H9 (cell line): ENCODE measurements at places on chromosomes 3 and 15. TPM values are rescaled to one million over a fixed set of nuclear protein-coding genes. Genes with fewer than 3 reads are reported as not detected.

- no peak overlapping the region for H3K27ac ChIP-seq
- peak; percentile 87 for DNase-seq
- no peaks in the 10 kb centered on the region for H3K36me3 ChIP-seq
- no peaks in the 10 kb centered on the region for H3K27me3 ChIP-seq
- H3K4me3 ChIP-seq = no peak overlapping the region
Measured at GRCh38 chr3:17841190-17841828, 98.9 kb upstream of the TBC1D5 start.

The GOLGA8G gene
- total RNA-seq = not detected in 2 replicates

- peak; percentile 12 for DNase-seq
- no peak overlapping the region for H3K4me3 ChIP-seq
- no peaks in the 10 kb centered on the region for H3K4me1 ChIP-seq
- no peaks in the 10 kb centered on the region for H3K36me3 ChIP-seq
- H3K27ac ChIP-seq = no peak overlapping the region
- no peaks in the 10 kb centered on the region for H3K27me3 ChIP-seq
Measured at GRCh38 chr3:14915636-14916222, 31.7 kb upstream of the NR2C2 start.

DNA sequence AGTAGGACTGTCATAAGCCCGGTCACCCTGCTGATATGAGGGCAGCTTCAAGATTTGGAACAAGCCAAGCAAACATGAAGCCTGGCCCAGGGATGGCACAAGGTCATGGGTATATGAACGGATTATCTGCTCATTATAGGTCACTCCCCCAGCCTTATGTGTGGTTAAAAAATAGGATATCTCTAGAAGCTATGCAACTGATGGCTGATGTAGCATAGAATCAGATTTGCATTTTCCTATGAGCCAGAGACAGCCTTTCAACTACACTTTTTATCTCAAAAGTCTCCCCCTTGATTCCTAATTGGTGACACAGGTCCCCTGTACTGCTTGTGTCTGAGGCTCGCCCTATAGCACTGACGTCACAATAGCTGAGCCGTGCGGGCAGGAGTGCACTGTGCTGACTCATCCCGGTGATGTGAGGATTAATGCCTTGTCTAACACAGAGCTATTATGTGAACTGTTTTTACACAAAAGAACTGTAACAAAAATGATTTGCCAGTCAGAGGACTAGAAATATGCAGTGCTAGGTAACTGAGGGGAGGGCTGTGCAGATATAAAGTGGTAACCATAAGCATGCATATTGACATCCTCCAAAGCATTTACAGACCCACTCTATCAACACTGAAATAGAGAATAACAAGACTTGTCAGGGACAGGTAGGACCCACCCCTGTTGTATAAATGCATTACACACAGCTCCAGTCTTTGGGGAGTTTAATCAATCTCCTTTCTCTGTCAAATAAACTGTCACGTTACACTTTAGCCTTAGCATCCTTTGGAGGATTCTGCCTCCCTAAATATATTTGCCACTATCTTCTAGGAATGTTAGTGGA is 204.9 kb downstream of the TIGIT start:
- no peak for DNase-seq
- no peaks in the 10 kb centered on the region for H3K4me1 ChIP-seq
- H3K27ac ChIP-seq = no peak overlapping the region
- H3K4me3 ChIP-seq = no peak overlapping the region

DNA sequence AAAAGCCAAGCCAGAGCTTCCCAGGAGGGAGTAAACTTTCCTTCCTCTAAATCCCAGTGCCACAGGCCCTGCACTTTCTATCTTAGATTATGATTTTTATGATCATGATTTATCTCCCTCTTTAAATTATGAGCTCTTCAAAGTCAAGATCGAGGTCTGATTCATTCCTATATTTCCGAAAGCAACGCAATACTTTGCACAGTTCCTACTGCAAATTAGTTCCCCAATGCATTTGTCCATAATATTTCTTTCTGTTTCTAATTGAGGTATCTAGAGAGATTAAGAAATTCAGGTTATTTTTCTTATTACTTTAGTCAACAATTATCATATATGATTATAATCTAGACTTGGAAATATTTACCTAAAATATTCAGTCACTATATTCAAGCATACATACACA is 173.1 kb upstream of the LPP start:
- H3K4me3 ChIP-seq = no peak overlapping the region
- H3K4me1 ChIP-seq = 0 out of 2 replicates have a peak, but pooled peaks cover 2% of the 10 kb centered on the region
- H3K27ac ChIP-seq = no peak overlapping the region
- DNase-seq = no peak

- H3K27ac ChIP-seq = no peak overlapping the region
- H3K4me1 ChIP-seq = no peaks in the 10 kb centered on the region
- peak; percentile 27 for DNase-seq
- H3K36me3 ChIP-seq = no peaks in the 10 kb centered on the region
- H3K4me3 ChIP-seq = no peak overlapping the region
Measured at GRCh38 chr3:13890377-13891016, 10.6 kb upstream of the WNT7A start.

- H3K4me3 ChIP-seq = no peak overlapping the region
- no peak for DNase-seq
- peaks cover 3% of the 10 kb centered on the region for H3K36me3 ChIP-seq
- no peaks in the 10 kb centered on the region for H3K27me3 ChIP-seq
- no peaks in the 10 kb centered on the region for H3K4me1 ChIP-seq
- H3K27ac ChIP-seq = no peak overlapping the region
Measured at GRCh38 chr15:64558460-64559179, 98.2 kb downstream of the ZNF609 start.

DNA sequence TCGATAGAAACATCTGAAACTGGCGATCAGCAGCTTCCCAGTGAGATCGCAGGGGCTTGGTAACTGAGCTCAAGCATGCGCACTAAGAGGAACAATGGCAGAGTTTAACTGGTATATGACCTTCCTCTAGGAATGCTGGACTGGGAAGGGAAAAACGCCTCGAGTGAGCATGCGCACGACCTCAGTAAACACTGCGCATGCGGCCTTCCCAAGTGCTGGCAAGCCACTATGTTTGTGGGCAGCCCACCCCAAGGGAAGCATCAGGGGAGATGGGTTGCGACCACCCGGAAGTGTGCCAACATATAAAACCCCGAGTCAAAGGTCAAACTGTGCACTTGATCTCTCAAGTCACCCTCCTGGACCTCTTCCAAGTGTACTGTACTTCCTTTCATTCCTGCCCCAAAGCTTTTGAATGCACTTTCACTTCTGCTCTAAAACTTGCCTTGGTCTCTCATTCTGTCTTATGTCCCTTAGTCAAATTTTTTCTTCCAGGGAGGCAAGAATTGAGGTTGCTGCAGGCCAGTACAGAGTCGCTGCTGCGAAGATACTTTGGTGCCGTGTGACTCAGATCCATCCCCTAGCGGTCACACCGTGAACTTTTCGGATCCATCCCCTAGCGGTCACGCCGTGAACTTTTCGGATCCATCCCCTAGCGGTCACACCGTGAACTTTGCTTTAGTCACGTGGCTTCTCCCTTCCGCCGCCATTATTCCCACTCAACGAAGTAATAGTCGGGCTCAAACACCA is 243.3 kb downstream of the FAM43A start:
- no peaks in the 10 kb centered on the region for H3K27me3 ChIP-seq
- H3K4me3 ChIP-seq = no peak overlapping the region
- DNase-seq = peak; percentile 79
- no peak overlapping the region for H3K27ac ChIP-seq

DNA sequence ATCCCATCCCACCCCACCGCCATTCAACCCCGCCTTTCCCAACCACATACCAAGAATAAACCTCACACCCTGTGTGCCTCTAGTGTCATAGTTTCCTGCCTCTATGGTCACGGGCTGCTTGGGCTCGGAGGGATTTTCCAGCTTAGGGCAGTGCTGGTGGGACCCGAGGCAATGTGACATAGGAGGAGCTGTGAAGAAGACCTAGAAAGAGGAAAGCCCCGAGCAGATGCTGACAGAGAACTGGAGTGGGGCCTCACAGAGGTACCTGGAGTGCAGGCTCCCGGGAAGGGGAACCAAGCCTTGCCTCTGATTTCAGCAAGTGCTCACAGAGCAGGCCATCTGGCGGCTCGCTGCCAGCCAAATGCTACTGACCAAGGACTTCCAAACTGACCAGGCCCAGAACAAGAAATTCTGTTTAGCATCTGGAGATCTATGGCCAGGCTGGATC is 27.5 kb downstream of the BHLHE40 start:
- no peak overlapping the region for H3K4me3 ChIP-seq
- H3K27me3 ChIP-seq = no peaks in the 10 kb centered on the region
- no peak for DNase-seq
- no peaks in the 10 kb centered on the region for H3K4me1 ChIP-seq
- H3K36me3 ChIP-seq = no peaks in the 10 kb centered on the region
- no peak overlapping the region for H3K27ac ChIP-seq

GRCh38 chr3:60182697-60183096 is 1068.6 kb downstream of the FHIT start:
- no peak overlapping the region; the same call in 2 of the 3 replicates for H3K4me3 ChIP-seq
- no peak for DNase-seq
- no peaks in the 10 kb centered on the region for H3K36me3 ChIP-seq
- peaks cover 8% of the 10 kb centered on the region; the same call in 1 of the 2 replicates for H3K4me1 ChIP-seq

The OIP5 gene
- total RNA-seq = 30.9 and 33.3 TPM in 2 replicates

GRCh38 chr3:183381179-183381578 is 47.2 kb downstream of the MCF2L2 start:
- no peak overlapping the region for H3K27ac ChIP-seq
- H3K4me3 ChIP-seq = no peak overlapping the region
- no peaks in the 10 kb centered on the region; the same call in 2 of the 3 replicates for H3K36me3 ChIP-seq
- H3K4me1 ChIP-seq = no peaks in the 10 kb centered on the region

DNA sequence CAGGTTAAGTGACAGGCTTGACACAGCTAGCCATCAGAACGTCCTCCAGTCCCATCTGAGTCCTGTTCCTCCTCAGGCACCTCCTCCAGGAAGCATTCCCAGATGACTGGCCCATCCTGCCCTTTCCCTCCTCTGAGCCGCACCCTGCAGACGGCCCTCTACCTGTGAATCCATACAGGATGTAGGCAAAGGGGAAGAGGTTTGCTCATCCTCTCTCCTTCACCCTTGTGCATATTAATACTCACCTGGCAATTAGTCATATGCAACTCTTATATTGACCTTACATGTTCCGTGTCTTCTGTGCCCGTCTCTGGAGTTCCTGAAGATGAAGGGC is 61.9 kb downstream of the SMAD3 start:
- no peak overlapping the region for H3K27ac ChIP-seq
- peaks cover 5% of the 10 kb centered on the region; the same call in 1 of the 2 replicates for H3K36me3 ChIP-seq
- H3K27me3 ChIP-seq = no peaks in the 10 kb centered on the region
- no peak for DNase-seq
- no peak overlapping the region for H3K4me3 ChIP-seq
- peaks cover 6% of the 10 kb centered on the region; the same call in 1 of the 2 replicates for H3K4me1 ChIP-seq

The POTEB3 gene
- total RNA-seq = not detected in 2 replicates

GRCh38 chr15:33226559-33227181 is 32.2 kb upstream of the FMN1 start:
- no peaks in the 10 kb centered on the region for H3K4me1 ChIP-seq
- no peak overlapping the region for H3K27ac ChIP-seq
- no peaks in the 10 kb centered on the region for H3K27me3 ChIP-seq

DNA sequence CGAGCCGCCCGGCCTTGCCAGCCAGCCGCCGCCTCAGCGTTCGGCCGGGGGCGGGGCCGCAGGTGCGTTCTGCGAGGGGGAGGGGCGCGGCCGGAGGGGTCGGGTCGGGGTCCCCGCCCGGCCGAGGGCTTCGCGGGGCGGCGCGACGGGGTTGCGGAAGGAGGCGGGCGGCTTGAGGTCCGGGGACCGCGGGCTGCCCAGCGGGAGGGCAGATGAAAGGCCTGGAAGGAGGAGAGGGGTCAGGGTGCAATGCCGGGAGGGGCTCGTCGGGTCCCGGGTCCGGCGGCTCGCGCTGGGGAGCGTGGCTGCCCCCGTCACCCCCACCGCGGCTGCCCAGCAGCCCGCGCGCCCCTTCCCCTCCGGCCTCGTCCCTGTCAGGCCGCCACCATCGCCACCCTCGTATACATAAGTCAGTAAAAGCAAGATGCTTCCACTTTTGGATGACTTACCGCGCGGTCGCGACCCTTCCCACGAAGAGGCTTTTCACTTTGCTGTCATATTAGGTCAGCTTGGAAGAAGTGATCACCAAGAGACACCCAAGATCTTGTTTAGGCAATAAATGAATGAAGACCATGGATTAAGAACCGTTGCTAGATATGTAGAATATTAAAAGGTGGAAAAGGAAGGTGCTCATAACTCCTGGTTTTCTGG is 620 bp upstream of the ANP32A start:
- H3K27ac ChIP-seq = no peak overlapping the region
- peaks cover 6% of the 10 kb centered on the region; the same call in 1 of the 2 replicates for H3K4me1 ChIP-seq
- no peak for DNase-seq
- H3K36me3 ChIP-seq = peaks cover 6% of the 10 kb centered on the region; the same call in 1 of the 3 replicates
- peak overlapping the region; percentile 92 for H3K4me3 ChIP-seq
- peaks cover 24% of the 10 kb centered on the region; the same call in 1 of the 2 replicates for H3K27me3 ChIP-seq

The CDHR4 gene
- total RNA-seq = not detected in 2 replicates

The LACTB gene
- 10.3 and 10.6 TPM in 2 replicates for total RNA-seq

- H3K27ac ChIP-seq = no peak overlapping the region
- H3K27me3 ChIP-seq = no peaks in the 10 kb centered on the region
- H3K4me3 ChIP-seq = no peak overlapping the region
Measured at GRCh38 chr3:54712539-54712938, 215.3 kb downstream of the LRTM1 start.

DNA sequence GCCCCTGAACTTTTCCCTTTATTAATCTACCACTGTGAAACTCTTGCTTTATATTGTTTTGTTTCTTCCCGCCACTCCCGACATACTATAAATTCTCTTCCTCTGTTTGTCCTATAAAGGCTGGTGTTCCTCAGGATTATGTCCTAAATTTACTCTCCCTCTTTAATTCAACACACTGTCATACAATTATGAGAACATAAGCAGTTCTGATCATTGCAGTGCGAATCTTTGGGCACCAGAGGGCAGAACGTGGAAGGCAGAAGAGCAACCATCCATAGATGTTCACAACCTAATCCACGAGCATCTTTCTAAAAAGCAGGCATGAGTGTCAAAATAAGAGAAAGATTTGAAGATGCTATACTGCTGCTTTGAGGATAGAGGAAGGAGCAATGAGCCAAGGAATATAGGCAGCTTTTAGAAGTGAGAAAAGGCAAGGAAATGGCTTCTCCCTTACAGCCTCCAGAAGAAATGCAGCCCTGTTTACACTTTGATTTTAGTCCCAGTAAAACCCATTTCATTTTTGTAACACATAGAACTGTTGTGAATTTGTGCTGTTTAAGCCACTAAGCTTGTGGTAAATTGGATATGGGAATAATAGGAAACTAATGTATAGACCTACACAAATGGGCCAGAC is 179.4 kb downstream of the GBE1 start:
- H3K4me1 ChIP-seq = no peaks in the 10 kb centered on the region
- no peak overlapping the region for H3K27ac ChIP-seq
- H3K27me3 ChIP-seq = no peaks in the 10 kb centered on the region
- DNase-seq = no peak
- H3K36me3 ChIP-seq = no peaks in the 10 kb centered on the region

The CCDC191 gene
- total RNA-seq = 0.68 and 0.81 TPM in 2 replicates

- no peak for DNase-seq
- no peaks in the 10 kb centered on the region for H3K4me1 ChIP-seq
- H3K36me3 ChIP-seq = 0 out of 2 replicates have a peak, but pooled peaks cover 3% of the 10 kb centered on the region
- H3K27ac ChIP-seq = no peak overlapping the region
Measured at GRCh38 chr3:134076851-134077250, 47.1 kb upstream of the SLCO2A1 start.
